ENCODE measurements at places on chromosomes 11 and 22. TPM values are rescaled to one million over a fixed set of nuclear protein-coding genes. Genes with fewer than 3 reads are reported as not detected.

C11orf86 gene
- not detected for total RNA-seq

SPON1 gene
- 4.6 TPM for total RNA-seq

TKFC gene
- 14.5 TPM for total RNA-seq

DDTL gene
- total RNA-seq = 0.92 TPM

MGAT3 gene
- 0.40 TPM for total RNA-seq

P2RX6 gene
- total RNA-seq = 1.4 TPM

SEC14L2 gene
- total RNA-seq = 11.6 TPM

ARFGAP3 gene
- 83.0 TPM for total RNA-seq
